Forelimb muscle (tissue), 1 donor: ENCODE measurements at places on chromosomes 1 and 21. TPM values are rescaled to one million over a fixed set of nuclear protein-coding genes. Genes with fewer than 3 reads are reported as not detected.

Gene TFF3
- 1.7 TPM for polyA plus RNA-seq

DNA sequence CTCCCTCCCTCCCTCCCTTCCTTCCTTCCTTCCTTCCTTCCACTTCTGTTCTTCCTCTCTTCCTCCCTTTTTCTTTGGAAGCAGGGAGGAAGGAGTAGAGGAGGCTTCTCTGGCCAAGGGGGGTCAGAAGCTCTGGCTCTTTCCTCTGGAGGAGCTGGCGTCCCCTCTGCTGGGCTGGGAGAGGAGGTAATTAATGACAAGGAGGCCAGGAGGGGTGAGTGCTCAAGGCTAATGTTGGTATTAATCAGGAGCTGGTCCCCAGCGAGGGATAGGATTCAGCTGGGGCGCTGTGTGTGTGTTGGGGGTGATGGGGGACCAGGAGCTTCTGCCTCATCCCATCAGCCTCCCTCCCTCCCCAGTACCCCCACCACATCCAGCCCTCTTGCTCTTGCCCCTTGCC, 6.2 kb upstream of the PEAR1 start:
- no peak for DNase-seq

Gene NFASC
- polyA plus RNA-seq, result 1.1 TPM

Gene IGSF21
- polyA plus RNA-seq, result 0.62 TPM

GRCh38 chr21:41429305-41429704, 3.3 kb downstream of the MX1 start:
- no peak for DNase-seq

DNA sequence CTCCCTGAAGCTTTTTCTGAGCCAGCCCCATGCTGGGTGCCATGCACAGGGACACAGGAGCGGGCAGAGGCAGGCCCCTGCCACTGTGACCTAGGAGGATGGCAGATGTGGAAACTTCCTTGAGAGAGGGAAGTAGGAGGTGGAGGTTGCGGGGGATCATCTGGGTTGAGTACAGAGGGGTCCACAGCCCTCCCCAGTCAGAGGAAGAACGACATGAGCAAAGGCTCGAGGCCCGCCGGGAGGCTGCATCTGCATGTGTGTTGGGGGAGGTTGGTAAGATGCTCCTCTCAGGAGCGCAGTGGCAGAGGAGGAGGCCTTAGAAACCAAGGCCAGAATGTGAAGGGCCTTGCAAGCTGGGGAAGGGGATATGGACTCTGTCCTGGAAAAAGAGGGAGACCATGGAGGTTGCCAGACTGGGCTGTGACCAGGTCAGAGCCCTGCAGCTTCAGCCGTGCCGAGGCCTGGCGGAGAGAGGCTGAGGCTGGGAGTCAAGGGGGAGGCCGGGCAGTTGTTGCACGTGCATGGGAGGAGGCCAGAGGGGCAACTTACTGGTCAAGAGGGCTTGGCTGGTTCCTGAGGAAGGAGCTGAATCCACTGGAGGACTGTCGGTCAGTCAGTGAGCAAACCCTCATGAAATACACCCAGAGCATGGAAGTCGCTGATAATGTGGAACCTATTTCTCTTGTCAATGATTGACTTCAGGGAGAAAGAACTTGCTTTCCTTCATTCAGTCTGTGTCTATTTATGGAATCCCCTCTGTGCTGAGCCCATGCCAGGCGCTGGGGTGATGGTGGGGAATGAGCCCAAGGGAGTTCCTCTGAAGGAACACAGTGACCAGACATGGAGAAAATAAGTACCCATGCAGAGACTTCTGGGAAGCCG, 31.7 kb downstream of the A3GALT2 start:
- no peak for DNase-seq

- DNase-seq, result no peak
Measured at GRCh38 chr1:67689267-67690017, 4.4 kb downstream of the GADD45A start.

DNA sequence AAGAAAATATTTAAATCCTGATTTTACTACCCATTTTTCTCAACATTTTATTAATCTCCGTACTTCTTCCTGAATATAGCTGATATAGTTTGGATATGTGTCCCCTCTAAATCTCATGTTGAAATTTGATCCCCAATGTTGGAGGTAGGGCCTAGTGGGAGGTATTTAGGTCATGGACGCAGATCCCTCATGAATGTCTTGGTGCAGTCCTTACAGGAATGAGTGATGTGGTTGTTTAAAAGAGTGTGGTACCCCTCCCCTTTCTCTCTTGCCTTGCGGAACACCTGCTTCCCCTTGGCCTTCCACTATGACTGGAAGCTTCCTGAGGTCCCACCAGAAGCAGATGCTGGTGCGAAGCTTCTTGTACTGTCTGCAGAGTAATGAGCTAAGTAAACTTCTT, 17.5 kb downstream of the RNF115 start:
- DNase-seq, result no peak

DNA sequence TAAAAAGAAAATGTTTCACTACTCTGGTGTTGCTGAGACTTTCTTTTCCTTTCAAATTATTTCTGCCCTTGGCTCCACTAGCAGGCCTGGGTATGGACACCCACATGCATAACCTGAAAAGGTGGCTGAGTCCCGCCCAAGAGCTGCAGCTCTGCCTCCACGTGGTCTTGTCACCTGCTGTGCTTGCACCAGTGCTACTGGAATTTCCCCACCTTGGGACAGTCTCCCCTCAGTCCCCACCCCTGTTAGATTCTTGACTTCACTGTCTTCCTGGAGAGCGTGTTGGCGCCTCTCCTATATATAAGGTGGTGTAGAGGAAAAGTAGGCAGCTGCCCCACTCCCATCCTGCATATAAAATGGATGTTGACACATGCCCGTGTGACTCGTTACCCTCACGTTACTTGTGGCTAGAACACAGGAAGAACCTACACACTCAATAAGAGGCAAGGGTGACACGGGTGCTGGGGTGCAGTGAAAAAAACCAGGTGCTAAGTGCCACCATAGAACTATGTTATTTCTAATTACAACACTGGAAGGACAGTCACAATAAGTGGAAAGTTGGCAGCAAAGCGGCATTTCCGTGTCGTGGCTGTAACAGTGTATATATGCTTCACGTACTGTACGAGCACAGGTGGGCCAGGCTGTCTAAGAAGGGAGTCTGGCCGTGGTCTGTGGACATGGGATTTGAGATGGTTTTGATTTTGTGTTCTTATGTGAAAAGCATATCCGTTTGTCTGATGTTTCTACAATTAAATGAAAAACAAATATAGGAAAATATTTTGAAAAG, 61.0 kb downstream of the POFUT2 start:
- no peak for DNase-seq

Gene DEPDC1
- polyA plus RNA-seq, result 7.1 TPM

Gene APCS
- not detected for polyA plus RNA-seq

DNA sequence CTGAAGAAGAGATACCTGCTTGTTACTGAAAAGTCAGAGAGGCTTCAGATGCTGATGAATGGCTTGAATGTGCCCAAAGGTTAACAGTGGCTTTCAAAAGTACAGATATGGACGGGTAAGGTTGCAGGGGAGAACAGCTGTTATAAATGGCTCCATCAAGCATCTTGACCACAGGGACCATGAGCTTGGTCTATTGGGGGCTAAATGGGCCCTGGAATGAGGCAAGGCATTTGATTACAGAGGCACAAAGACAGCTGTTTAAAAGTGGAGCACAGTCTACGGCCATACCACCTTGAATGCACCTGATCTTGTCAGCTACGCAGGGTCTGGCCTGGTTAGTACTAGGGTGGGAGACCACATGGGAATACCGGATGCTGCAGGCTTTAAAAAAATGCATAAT, 48.3 kb downstream of the C1orf198 start:
- DNase-seq, result no peak

Gene GORAB
- polyA plus RNA-seq, result 18.4 TPM

DNA sequence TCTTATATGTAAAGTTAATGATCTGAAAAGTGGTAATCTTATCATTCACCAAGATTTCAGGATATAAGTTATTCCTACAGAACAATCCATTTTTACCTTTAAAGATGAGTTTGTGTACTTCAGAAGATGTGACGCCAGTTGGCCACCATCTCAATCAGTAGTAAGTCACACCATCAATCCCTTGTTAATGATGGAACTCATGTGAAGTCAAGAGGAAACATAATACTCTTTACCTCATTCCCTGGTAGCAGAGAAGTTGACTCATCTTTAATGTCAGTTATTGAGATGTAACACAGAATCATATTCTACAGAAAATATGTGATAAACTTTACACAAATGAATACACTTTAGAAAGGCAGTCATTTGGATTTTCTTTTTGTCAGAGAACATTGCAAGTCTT, 38.2 kb downstream of the MRPL39 start:
- DNase-seq, result no peak

DNA sequence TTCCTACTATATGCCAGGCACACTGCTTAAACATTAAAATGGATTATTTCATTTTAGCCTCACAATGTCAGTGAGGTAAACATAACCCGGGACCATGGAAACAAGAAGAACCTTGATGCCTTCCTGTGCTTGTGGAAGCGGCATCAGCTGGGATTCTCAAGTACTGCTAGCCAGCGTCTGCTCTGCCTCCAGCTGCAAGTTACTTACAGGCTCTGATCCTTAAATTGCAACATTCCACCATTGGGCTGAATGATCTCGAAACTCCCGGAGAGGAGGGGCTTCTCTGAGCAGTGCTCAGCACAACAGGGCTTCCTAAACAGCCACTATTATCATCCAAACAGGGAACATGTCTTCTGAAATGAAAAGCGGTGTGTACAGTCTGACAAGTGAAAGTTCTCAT, 6.7 kb upstream of the MAN1C1 start:
- DNase-seq, result no peak

GRCh38 chr21:31921079-31921478, 48.3 kb downstream of the HUNK start:
- DNase-seq, result no peak

DNA sequence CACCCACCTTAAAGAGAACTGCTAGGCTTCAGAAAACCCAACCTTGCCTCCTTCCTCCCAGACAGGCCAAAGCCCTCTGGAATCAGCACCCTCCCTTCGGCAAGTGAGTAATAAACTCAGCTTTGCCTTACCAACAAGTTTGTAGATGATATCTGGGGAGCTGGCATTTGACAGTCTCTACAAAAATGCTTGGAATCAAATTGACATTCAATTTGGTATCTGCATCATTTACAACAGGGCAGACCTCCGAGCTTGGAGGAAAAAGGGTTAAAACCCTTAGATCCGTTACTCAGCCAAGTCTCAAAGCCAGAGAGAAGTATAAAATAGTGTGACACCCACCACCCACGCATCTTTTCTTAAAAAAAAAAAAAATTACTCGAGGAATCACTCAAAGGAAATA, 149.3 kb upstream of the EDN2 start:
- no peak for DNase-seq

- no peak for DNase-seq
Measured at GRCh38 chr1:7299994-7300393, 471.1 kb upstream of the VAMP3 start.

- DNase-seq, result no peak
Measured at GRCh38 chr1:70017770-70018169, 187.6 kb downstream of the LRRC40 start.

GRCh38 chr1:84368441-84368840, 29.8 kb upstream of the DNASE2B start:
- DNase-seq, result no peak

Gene NDUFS5
- polyA plus RNA-seq, result 253 TPM

Gene FCMR
- polyA plus RNA-seq, result 1.2 TPM

Gene SAMD11
- polyA plus RNA-seq, result 5.6 TPM

Gene CD5L
- polyA plus RNA-seq, result 0.06 TPM

GRCh38 chr1:61284248-61284854, 202.0 kb downstream of the NFIA start:
- no peak for DNase-seq

Gene TPTE
- not detected for polyA plus RNA-seq

GRCh38 chr21:15236111-15236510, 171.3 kb upstream of the NRIP1 start:
- DNase-seq, result no peak

Gene DNAJC28
- polyA plus RNA-seq, result 2.9 TPM

GRCh38 chr1:212982430-212983152, 32.2 kb downstream of the VASH2 start:
- no peak for DNase-seq

- DNase-seq, result no peak
Measured at GRCh38 chr1:75125161-75125726, 8.9 kb upstream of the LHX8 start.

DNA sequence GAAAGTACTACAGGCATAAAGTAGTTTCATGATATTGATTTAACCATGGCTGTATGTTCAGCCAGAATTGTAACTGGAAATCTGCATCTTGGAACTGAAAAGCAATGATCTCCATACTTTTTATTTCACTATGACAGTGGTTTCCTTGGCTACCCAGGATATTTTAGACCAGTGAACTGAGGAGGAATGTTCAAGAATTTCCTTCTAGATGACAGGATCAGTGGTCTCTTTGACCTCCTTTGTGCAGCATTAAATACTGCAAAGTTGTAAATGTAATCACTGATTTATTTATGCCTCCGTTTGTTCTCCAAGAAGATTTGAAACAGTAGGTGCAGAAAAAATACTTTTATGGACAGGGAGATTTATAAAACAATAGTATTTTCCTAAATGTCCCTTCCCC, 39.5 kb downstream of the VPS13D start:
- no peak for DNase-seq

Gene FCRLB
- 0.40 TPM for polyA plus RNA-seq

Gene NUF2
- 9.1 TPM for polyA plus RNA-seq

DNA sequence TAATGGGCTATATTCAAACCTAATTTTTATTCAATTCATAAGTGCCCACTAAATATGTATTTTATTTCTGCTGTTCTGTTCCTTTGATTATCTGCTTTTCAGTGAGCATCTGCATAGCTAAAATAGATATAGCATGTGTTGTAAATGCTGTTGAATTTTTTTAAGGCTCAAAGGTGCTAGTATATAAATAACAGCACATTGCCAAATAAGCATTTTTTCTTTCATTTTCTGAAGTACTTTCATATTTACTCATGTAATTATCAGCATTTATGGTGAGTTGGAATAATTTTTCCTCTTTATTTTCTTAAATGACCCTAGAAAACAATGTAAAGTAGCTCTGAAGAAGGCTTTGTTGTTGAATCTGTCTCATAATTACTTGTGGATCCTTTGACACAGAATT, 69.6 kb upstream of the B3GALT2 start:
- no peak for DNase-seq

DNA sequence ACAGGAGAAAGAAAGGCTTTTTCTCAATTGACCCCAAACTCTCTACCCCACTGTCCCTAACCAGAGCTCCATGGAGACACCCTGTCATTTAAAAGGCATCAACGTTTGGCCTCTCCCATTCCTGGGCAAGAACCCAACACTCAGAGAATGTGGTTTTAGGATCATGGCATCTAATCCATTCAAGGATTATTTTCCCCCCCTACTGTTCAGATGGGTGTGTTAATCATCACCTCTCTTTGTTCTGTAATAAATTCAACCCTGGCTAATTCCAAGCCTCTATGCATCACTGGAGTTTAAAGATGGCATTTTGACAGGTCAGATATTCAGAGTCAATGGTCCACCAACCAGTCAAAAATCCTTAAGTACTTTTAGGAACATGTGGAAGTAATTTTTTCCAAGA, 42.7 kb downstream of the TBX15 start:
- no peak for DNase-seq

GRCh38 chr1:10122926-10123325, 87.4 kb upstream of the KIF1B start:
- no peak for DNase-seq
